ENCODE measurements at places on chromosomes 7 and 10.

DNA sequence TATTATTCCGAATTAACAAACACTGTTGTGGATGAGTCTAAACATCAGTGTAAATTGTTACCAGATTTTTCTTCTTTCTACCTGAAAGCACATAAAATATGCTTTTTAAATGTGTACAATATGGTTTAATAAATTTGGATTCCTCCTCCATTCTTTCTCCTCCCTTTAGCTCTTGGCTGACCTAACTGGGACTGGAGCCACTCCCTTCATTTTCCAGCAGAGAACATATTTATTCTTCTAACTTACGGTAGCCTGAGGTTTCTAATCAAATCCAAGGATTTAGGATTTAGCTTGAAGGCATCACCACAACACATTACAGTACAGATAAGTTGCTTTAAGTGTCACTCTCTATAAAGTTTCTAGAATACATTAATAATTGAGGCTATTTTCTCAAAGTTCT, 88.2 kb upstream of the SEMA3C start:
- DNase-seq = no peak

DNA sequence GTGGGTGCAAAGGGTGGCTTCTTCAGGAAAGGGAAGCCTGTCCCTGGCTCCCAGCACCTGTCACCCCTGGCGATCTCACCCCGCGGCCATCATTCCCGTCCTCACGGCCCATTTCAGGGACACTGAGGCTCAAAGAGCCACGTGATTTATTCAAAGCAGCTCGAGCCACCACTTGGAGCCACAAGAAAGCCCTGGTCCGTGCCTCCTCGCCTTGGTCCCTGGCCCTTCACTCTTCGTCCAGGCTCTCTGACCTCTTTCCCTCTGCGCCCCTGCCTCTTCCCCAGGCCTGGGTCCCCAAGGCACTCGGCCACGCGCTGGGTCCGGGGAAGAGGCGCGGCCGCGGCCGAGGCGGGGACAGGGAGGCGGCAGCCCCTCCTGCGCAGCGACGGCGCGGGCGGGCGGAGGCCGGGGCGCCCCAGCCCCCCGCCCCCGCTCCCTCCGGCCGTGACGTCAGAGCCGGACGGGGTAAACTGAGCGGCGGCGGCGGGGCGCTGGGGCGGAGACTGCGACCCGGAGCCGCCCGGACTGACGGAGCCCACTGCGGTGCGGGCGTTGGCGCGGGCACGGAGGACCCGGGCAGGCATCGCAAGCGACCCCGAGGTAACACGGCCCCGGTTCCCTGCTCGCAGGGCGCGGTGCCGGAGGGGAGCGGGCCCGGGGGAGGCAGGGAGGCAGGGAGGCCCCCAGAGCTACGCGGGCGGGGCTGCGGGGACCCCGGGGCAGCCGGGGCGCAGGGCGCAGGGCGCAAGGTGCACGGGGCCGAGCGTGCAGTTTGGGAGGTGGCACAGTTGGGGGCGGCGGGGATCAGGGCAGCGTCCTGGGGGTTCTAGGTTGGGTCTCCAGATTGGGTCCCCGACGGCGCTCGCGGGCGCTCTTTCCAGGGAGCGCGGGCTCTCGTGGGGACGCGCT, at the start of gene SLC18A2:
TSS of gene SLC18A2 (plus strand) at position 494 of the 909 bp plus-strand sequence. CDS start 580 bp downstream, outside the sequence.
- DNase-seq = no peak

DNA sequence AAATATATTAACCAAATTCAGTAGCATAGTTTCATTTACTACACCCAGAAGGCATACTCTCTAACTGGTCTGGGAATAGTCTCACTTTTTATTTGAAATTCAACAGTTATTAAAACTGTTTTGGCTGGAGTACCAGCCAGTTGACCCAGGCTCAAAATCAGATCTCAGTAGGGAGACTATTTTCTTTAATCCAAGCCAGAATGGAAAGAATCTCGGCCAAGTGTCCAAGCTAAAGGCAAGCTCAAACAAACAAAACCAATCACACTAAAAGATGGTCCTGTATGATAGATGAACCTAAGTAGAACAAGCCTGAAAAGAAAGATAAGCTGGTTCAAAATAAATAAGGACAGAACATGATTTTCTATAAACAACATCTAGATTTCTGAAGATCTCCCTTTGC, 259.6 kb upstream of the POM121L12 start:
- DNase-seq = no peak

DNA sequence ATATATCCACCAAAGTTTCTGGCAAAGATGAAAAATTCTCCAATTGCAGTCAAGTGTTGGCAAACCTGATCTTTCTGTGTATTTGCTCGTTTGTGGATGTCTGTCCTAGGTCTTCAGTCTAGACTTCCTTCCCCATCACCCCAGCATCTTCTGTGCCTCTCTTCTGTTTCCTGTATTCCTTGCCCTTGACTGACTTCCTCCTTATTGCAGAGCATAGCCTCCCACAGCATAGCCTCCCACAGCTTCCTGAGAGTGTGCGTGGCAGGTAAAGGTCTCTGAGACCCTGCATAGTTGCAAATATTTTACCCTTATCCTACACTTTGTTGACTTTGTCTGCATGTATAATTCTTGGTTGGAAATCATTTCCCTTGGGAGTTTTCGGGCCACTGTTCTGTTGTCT, 18.4 kb downstream of the SLC18A2 start:
- no peak for DNase-seq

- no peak for DNase-seq
These were observed 17.0 kb upstream of the SH3PXD2A start for GRCh38 chr10:103872137-103872931.

DNA sequence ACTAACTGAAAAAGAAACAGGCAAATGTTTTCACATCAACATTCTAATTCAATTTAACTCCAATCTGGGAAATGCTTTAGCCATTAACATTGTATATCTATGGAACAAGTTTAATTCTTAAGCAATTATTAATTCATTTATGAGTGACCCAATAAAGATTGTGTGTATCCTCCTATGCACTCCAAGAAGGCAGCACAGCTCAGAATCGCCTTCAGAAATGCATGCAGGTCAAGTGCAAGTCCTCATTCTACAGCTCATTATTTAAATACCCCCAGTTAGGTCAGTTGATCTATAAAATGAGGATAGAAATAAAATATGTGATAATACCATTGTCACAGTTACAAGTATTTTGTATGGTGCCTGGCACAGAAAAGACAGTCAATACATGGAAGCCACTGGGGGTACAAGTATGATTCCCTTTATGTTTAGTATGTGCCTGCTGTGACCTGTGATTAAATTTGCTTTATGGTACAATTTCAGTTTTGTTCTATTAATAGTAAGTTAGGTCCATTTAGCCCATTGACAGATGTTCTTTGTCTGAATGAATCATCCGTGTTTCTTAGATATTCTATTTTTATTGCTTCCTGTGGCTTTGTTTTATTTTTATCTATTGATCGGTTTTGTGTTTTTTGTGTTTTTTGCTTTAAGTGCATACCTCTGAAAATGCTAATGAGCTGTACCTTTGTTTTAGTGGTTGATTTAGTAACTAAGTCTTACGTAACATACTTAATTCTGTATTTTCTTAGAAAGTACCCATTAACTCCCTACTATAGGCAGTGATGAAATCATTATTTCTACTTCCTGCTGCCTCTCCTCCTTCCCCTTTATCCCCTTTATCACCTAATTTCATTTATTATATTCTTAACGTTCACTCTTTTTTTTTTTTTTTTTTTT, 42.8 kb downstream of the CPXM2 start:
- DNase-seq = no peak

DNA sequence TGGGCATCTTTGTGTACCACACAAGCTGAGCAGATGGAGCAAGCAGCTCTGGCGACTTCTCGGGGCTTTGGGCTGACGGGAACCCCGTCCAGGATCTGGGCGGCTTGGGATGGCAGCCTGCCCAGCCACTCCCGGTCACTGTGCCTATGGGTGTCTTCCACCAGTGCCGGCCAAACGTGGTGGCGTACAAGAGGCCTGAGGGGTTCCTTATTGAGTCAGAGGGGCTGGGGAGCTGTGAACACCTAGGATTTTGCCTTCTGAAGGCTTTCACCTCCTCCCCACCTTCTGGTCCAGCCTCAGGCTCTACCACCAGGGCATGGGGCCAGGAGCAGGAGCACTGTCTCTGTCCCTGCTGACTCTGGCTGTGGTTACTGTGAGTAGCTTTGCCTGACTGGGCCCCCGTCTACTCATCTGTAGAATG, 71.8 kb upstream of the PPIF start:
- no peak for DNase-seq

GRCh38 chr7:29805886-29806207, 461 bp upstream of the WIPF3 start:
- DNase-seq = no peak

- DNase-seq = no peak
These were observed 395.0 kb downstream of the ZWINT start for GRCh38 chr10:55966101-55966500.

GRCh38 chr10:84178160-84178609, 4.6 kb downstream of the GPR15LG start:
- DNase-seq = no peak

- DNase-seq = no peak
These were observed 9.5 kb upstream of the ASB4 start for GRCh38 chr7:95476072-95476847.

GRCh38 chr7:37216923-37217322, 231.7 kb downstream of the ELMO1 start:
- no peak for DNase-seq

GRCh38 chr10:45302573-45302972, 12.8 kb downstream of the OR13A1 start:
- no peak for DNase-seq

DNA sequence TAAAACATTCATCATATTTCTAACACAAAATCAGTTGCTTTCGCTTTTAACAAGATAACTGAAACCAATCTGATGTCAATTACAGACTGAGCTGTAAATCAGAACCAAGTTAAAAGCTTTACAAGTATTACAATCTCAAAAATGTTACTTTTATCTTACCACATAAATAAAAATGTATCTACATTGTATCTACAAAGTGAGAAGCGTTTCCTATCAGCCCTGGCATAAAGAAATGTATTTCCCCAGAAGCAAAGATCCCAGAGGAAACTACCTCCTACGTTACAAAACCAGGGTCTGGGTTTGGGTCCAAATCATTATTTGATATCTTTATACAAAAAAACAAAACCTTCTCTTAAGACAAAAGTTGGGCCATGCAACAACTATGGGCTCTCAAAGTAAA, 2.6 kb downstream of the SMURF1 start:
- DNase-seq = no peak

- DNase-seq = no peak
These were observed 51.9 kb downstream of the ALOX5 start for GRCh38 chr10:45425621-45426563.

GRCh38 chr10:13956826-13957225, 370.1 kb downstream of the PRPF18 start:
- DNase-seq = no peak

GRCh38 chr10:122255509-122256301, 15.4 kb upstream of the BTBD16 start:
- DNase-seq = no peak

DNA sequence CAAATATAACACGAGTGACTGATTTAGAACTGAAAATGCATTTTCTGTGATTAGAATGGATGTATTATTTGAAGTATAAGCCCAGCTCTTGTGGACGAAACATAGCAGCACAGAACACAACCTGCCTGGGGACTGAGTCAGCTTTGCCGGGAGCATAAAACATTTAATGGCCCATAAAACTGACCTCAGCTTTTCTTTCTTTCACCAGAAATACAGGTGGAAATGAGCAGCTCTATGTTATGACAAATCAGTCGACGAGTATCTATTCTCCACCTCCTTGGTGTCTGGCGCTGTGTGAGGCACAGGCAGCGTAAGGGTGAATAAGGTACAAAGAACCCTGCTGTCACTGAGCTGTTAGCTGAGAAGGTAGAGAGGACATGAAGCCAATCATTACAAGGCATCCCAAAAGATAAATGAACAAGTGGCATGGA, 471.6 kb upstream of the AKR1E2 start:
- no peak for DNase-seq

DNA sequence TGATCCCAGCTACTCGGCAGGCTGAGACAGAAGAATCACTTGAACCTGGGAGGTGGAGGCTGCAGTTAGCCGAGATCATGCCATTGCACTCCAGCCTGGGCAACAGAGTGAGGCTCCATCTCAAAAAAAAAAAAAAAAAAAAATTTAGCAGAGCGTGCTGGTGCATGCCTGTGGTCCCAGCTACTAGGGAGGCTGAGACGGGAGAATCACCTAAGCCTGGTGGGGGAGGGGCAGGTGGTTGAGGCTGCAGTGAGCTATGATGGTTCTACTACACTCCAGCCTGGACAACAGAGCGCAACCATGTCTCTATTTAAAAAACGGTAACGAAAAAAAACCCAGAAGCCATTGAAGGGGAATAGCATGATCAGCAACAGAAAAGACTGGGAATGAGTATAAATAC, 89.9 kb downstream of the ARHGAP12 start:
- no peak for DNase-seq

GRCh38 chr7:29326864-29327263, 132.3 kb downstream of the CHN2 start:
- no peak for DNase-seq

- no peak for DNase-seq
These were observed 223.0 kb downstream of the SORCS1 start for GRCh38 chr10:106941297-106942034.

GRCh38 chr7:142110638-142111037, 880 bp upstream of the MGAM2 start:
- no peak for DNase-seq

- DNase-seq = no peak
These were observed 94.3 kb upstream of the FRMD4A start for GRCh38 chr10:14425034-14425433.

DNA sequence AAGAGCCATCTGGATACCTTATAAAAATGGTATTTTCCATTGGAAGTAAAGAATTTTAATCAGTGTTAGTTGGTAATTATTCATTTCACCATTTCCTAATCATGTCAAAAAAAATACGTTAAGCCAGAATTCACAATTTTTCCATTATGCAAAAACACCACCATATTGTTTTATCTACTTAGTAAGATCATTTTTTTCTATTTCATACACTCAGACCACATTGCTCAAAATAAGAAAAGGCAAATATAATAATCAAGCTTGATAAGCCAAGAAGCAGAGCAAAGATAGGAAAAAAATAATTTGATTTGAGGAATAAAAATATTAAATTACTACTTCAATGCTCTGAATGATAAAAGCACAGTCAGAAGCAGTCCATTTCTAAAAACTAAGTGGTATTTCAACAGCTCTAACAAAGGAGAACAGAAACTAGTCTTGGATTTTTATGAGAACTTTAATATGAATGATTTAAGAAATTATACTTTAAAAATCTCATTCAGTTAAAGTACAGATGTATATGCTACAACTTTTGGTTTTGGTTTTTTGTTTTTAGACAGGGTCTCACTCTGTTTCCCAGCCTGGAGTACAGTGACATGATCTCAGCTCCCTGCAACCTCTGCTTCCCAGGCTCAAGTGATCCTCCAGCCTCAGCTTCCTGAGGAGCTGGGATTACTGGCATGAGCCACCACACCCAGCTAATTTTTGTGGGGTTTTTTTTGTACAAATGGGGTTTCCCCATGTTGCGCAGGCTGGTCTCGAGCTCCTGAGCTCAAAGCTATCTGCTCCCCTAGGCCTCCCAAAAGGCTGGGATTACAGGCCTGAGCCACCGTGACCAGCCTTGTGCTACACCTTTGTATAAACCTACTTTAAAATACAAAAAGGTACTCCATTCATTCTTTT, 46.6 kb downstream of the LRRN3 start:
- no peak for DNase-seq

Data from stimulated activated CD8-positive, alpha-beta memory T cell treated with anti-CD3 and anti-CD28 coated beads, Interleukin-7, amount 100 ng/mL, for 1 hour (primary cell).